ENCODE measurements at places on chromosomes 2 and 18.

DNA sequence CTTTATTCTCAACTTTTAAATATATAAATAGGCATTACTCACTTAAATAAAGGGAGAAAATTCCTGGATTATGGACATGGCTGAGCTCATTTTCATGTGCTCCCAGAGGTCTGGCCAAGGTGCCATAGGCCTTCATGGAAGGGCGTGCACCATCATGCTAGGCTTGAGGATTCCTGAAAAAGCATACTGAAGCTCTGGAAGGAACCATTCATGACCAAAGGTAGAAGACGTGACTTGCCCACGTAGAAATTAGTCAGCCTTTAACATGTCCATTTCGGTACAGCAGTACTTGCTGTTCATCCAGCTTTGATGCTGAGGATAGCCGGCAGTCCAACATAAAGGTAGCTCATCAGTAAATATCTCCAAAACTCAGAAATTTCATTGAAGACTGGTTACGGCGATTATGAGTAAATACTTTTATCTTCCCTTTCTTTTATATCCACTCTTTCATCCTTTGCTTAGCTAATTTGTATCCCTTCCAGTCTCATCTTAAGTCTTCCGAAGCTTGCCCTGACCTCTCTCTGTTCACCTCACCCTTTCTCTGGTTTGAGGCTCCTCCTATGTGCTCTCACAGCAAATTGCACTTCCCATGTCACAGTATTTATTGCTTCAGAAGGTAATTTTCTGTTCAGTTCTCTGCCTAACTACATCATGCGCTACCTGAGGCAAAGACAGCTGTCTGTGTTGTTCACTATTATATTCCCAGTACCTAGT lies 32.3 kb upstream of the ASNSD1 start:
- no peak for DNase-seq

- no peak for DNase-seq
These were observed 28.1 kb upstream of the HTR2B start for GRCh38 chr2:231152800-231153557.

DNA sequence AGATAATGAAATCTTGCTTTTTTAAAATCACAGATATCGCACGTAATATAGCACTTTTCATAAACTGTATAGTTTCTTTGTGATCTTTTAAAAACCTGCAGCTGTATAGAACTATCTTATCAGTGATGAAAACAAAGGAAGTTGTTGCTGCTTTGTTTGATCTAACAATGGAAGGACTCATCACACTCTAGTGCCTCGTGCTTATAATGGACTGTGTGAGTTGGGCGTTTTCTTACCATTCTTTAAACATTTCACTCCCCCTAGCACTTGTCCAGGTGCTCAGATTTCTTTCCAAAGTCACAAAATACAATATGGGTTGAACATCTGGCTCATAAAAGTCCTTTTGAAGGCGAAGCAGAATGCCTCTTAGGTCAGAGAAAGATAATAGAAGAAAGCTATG lies 94.8 kb upstream of the SPATS2L start:
- no peak for DNase-seq

DNA sequence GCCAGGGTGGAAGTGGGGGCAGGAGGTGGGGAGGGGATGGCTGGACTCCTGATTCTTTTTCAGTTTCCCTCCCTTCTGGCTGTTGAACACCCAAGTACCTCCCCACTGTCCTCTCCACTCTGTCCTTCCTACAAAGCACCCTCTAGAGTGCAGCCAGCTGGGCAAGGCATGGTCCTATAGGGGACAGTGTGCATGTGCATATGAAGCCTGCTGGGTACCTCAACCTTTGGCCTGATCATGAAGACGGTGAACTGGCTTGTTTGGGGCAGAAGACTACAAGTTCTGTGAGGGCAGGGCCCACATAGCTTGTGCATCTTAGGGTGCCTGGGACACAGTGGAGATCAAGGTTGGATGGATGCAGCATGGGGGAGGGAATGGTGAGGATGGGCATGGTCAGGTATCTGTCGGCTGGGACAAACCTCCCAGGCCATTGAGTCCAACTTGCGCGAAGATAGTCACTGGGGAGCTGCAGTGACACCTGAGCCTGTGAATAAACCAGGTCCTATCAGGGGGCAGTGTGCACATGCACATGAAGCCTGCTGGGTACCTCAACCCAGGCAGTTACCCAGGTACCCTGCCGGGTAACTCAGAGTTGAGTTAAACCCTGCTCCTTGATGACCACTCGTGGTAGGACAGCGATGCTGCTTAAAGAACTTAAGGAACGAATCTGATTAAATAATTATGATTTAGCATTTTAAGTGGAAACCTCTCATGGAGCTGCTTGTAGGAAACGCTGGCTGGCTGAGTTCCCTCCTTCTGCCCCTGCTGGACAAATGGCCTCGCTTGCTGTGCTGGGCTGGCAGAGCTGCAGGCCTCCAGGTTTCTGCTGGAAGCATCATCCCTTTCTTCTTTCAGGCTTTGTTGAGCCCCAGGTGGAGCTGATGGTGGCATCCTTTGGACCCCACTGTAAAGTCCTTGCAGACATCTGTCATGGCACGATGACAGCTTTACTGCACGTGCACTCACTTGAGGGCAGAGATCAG lies 84.0 kb downstream of the POLR1A start:
- DNase-seq, result no peak

- peak; percentile 57 for DNase-seq
These were observed at the start of gene ZNF385B for GRCh38 chr2:179861416-179862067. TSS of gene ZNF385B (minus strand) at chr2:179861612.

DNA sequence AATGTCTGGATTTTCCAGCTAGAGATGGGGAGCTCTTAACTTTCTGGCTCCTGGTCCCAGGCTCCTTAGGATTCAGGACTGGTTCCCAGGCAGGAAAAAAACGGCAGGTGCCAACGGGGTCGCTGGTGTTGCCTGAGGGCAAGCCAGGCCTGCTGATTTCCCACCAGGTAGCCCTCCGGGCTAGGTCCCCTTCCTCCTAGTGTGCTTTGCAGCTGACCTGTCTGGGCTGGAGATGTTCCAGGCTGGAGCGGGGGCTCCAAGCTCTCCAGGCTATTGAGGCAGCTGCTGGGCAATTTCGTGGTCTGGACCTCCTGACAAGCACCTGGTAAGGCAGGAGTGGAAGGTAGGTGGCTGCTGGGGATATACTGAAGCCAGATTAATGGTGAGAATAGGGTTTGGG lies 2.0 kb upstream of the MRPL53 start:
- no peak for DNase-seq
